GM10248 (cell line): ENCODE measurements at places on chromosomes 7 and 10.
A peak's percentile ranks its signal among the peaks of the same experiment; 100 is the strongest.

DNA sequence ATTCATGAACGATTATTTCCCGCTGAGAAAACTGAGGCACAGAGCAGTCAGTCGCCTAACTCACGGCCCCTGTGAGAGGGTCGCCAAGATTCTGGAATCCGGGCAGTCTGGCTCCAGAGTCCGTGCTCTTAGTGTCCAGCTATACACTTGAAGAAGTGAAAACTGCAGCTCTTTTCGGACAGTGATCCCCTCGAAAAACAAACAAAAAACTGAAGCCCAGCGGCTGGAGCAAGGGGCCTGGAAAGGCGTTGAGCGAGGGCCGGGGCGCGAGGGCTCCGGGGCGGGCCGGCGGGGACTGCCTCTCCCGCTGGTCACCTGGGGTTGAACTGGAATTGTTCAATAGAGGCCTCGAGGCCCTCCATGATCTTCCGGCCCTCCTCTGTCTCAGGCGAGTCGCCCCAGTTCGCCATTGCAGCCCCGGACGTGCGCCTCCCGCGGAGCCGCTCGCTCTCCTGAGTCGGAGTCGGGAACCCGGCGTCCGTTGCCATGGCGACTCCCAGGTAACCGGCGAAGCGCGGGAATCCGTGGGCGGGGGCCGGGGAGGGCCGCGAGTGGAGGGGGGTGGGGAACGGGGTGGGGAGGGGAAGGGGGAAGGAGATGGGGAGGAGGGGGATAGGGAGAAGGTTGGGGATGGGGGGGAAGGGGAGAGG is 881 bp downstream of the C10orf67 start:
- DNase-seq, result no peak

- peak; percentile 76 for DNase-seq
These were observed 23.2 kb downstream of the PILRA start for GRCh38 chr7:100396421-100396982.

GRCh38 chr10:84838851-84839250 is 510.5 kb downstream of the CCSER2 start:
- no peak for DNase-seq

- no peak for DNase-seq
These were observed 64.6 kb downstream of the FAS start for GRCh38 chr10:89055159-89055558.

- DNase-seq, result no peak
These were observed 70.5 kb downstream of the AGMO start for GRCh38 chr7:15491361-15491760.

DNA sequence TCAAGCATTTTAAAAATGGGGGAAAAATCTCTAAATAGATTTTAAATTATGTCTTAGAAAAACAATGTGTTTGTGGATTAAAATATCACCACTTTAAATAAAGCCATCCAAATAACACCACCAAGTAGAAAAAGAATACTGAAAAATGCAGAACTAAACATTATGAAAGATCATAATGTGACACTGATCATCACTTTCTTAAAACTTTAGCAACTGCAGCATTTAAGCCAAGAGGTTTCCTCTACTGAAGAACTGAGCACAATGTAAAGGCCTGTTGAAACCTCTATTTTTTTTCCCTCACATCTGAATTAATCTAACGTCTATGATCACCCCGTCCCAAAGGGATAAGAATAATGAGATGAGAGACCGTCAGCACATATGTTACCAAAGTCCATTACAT is 18.6 kb downstream of the MINDY3 start:
- no peak for DNase-seq

- DNase-seq, result no peak
These were observed 312.5 kb downstream of the SUGCT start for GRCh38 chr7:40447345-40447744.

- DNase-seq, result peak; percentile 63
These were observed 137.2 kb downstream of the ARID5B start for GRCh38 chr10:62038609-62039190.

- DNase-seq, result no peak
These were observed 275.7 kb downstream of the XPNPEP1 start for GRCh38 chr10:109647627-109648026.

DNA sequence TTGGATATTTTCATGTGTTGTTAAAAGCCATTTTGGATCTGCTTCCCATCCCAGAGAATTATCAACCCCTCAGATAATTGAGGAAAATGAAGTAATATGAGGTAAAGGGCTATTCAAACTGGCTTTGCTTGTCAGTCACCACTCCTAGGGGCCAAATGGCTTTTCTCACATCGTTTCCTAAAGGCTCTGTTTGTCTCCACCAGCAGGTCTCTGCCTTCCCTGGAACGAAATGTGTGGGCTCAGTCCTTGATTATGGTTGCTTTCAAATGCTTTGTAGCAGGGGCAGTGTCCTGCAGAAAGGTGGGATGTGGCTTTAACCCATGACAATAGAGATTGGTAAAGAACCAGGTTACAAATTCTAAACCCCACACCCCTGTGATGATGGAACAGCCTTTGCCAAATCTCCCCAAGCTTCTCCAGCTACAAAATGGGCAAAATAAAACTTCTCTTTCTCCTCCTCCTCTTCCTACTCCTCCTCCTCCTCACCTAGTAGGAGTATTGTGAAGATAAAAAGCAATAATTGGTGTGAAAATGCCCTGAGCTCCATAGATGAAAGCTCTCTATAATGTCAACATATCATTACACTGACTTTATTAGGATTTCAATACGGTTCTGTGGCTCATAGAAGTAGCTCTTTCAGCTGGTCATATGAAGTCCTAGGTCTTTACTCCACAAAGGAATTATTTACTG is 127.6 kb downstream of the CHN2 start:
- DNase-seq, result no peak

- DNase-seq, result no peak
These were observed 1.6 kb downstream of the ACHE start for GRCh38 chr7:100893910-100894721.

GRCh38 chr7:115137816-115138215 is 215.9 kb downstream of the MDFIC start:
- DNase-seq, result no peak

DNA sequence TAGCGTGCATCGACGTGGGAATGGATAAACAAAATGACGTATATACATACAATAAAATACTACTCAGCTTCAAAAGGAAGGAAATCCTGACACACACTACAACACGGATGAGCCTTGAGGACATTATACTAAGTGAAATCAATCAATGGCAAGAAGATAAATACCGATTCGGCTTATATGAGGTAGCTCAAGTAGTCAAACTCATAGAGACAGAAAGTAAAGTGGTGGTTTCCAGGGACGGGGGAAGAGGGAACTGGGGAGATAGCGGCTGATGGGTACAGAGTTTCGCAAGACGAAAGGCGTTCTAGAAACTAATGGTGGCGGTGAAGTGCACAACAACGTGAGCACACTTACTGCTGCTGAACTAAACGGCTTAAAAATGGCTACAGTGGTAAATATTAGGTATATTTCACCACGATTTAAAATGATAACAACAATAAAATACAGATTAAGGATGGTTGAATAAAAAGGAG is 516.7 kb downstream of the PARD3 start:
- no peak for DNase-seq

DNA sequence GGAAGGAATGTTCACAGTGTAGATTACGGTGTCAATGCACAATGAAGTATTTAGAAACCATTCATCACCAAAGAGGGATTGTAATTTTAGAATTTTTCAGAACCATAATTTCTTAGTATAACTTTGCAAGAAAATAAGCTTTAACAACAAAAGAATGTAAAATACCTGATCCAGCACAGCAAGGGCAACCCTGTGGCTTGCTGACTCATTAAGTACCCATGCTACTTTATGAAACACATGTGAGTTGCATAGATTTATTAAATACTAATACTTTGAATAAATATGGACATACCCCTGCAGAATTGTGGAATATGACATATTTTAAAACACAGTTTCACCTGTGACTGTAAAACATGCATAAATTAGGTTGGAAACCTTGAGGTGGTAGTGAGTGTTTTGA is 281.3 kb downstream of the ZNF248 start:
- no peak for DNase-seq

DNA sequence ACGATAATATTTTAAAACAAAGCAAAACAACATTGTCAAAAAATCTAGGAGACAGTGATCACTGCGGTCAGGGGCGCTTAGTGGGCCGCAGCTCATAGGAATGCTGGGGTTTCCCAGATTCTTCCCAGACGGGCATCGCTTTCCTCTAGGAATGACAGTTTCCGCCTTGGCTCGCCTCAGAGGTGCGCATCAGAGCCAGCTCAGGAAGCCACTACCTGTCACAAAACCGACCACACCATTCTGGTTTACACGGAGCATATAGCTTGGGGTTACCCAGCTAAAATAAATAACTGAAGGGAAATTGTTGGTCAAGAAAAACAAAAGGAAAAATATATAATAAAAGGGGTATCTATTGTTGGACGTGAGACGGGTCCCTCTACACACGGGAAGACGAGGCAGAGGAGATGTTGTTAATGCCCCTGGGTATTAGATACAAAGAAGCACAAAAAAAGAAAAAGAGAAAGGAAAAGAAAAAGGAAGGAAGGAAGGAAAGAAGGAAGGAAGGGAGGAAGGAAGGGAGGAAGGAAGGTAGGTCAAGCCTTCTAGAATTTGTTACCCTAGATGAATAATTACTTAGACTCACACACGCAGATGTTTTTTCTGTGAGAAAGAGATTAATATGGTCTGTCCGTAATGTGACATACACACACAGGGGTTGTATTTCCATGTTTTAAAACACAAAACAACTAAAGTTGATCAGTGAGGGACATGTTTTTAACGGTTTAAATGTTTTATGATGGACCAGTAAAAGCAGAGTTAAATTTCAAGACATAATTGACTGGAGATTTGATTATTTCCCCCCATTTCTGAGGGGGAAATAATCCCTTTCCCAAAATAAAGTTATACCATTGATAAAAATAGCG is 292.4 kb upstream of the NFE2L3 start:
- no peak for DNase-seq

DNA sequence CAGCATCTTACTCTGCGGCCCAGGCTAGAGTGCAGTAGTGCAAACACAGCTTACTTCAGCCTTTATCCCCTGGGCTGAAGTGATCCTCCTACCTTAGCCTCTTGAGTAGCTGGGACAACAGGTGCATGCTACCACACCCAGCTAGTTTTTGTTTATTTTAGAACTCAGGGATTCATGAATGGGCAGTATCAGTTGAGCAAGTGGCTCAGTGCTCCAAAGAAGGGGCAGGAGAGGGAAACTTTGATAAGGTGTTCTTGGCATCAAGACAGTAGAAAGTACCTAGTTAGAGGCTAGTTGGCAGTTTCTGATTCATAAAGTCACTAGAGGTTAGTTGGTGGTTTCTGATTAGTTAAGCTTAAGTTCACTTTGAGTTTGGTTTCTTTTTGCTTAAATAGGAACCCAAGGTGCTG is 18.4 kb downstream of the TRIM24 start:
- DNase-seq, result peak; percentile 22

- no peak for DNase-seq
These were observed 39.7 kb downstream of the CDC14C start for GRCh38 chr7:48964074-48964473.

- DNase-seq, result no peak
These were observed 40.5 kb upstream of the TM9SF3 start for GRCh38 chr10:96627292-96627691.

DNA sequence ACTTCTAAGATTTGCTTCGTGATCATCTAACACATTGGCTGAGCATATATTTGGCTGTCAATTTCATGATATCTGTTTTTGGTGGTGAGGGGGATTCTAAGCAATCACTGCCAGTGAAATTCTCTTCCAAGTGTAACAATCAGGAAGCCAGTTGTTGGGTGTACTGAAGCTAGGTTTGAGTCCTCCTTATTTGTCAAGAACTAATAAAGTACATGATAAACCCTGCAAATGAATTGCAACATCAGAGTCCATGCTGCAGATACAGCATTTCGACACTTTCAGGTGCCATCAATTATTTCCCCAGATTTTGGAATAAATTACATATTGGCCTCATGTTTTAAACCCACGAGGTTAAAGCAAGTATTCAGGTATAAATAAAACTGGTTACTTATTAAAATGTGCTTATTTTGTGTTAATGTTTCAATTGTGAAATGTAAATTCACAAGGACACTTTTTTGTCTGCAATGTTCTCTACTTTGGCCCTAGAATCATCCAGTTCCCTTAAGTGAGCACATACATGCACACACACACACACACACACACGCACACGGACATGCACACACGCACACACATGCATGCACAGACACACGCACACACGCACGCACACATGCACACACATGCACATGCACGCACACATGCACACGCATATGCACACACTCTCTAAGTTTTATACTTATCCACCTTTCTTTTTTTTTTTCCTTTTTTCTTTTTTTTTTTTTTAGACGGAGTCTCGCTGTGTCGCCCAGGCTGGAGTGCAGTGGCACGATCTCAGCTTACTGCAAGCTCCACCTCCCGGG is 510.2 kb upstream of the KLF6 start:
- DNase-seq, result no peak

DNA sequence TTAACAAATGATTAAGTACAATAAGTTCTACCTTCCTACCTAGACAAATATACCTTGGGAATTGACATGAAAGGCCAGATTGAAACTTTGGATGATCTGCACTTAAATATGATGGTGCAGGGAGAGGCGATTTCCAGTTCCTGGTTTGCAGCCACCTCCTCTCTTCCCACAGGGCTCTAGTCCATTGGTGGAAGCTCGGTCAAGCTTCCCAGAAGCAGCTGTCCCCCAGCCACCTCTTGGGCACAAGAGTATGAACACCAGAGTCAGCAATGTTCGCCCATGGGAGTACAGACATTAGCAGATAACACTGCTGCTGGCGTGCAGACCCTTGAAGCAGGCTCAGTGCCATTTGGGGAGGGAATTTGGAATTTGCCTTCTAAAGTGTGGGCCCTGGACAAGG is 1.5 kb upstream of the CPVL start:
- DNase-seq, result no peak

- DNase-seq, result no peak
These were observed 25.6 kb downstream of the CTNNA3 start for GRCh38 chr10:67670401-67670800.

GRCh38 chr10:130425169-130425568 is 289.0 kb downstream of the GLRX3 start:
- DNase-seq, result no peak
